NCI-H524 treated with DMSO at 0.1 percent for 48 hours (cell line): ENCODE measurements at places on chromosomes 13 and 19.

- no peak for DNase-seq
These were observed 848.1 kb downstream of the SLITRK6 start for GRCh38 chr13:84951128-84951527.

GRCh38 chr13:72808917-72809500 is 27.1 kb downstream of the PIBF1 start:
- no peak for DNase-seq

DNA sequence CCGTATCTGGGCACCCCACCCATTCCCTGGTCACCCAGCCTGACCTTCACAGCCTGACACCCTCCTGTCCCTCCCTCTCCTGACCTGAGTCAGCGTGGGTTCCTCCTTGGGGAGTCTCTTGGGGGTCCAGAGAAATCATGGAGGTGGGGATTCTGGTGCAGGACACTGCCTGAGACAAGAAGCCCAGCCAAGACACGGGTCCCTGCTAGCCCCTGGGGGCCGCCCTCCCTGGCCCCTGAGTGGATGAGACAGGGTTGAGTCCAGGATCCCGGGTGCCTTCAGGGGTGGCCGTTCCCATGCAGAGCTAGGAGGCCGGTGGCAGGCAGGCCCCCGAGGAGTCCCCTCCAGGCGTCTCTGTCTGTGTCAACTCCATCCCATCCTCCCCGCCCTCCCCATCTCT is 1.6 kb downstream of the MAP2K7 start:
- DNase-seq = no peak

GRCh38 chr19:2633693-2634075 is 68.8 kb downstream of the GNG7 start:
- no peak for DNase-seq

DNA sequence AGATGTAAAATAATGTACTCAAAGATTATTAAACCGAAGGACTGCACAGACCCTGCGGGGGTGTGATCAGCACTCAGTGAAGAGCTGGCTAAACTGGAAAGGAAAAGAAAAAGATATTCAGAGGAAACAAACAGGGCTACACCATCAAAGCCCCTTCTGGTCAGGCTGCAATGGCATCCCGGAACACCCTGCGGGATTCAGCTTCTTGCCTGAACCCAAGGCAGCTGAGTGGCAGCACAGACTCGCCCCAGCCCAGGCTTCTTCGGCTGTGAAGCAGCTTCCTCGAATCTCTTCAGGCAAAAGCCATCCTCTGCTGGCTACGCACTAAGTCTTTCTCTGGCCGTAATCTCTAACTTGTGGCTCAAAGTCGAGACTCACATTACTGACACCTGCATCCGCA is 220.9 kb downstream of the TEX29 start:
- DNase-seq = no peak

DNA sequence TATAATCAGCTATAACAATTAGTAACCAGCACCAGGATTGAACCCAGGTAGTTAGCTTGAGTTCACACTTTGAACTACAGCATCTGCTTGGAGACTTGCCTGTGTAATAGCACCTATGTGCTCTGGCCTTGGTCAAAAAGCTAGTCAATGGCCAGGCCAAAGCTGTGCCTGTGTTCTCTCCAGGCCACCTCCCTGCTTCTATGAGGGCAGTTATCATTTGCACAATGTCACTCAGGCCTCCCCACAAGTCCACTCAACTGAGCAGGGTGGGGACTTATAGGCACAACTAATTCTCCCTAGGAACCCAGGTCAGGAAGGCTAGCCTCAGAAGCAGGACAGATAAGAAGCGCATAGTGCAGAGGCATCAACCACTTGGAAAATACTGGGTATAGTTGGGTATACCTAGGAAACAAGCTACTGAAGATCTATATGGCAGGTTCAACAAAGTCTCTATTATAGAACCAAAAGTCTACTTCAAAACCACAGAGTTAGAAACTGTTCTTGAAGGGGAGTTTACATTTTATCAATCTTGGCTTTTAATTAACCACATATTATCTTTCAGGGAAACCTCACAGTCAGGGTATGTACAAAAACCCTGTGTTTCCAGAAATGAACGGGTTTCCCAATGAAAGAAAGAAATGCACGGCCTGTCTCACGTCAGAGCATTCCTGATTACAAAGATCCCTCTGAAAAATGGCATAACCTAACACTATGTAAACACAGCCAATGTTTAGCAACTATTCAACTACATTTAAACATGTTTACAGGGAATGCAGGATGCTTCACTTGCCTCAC is 140.9 kb downstream of the ABCC4 start:
- no peak for DNase-seq

GRCh38 chr13:40578055-40578454 is 88.4 kb downstream of the FOXO1 start:
- DNase-seq = no peak

- DNase-seq = no peak
These were observed 93.4 kb downstream of the KCTD12 start for GRCh38 chr13:76792731-76793347.

- no peak for DNase-seq
These were observed 20.6 kb downstream of the LRRC4B start for GRCh38 chr19:50547385-50548190.
